AML-193 (cell line): ENCODE measurements at places on chromosomes 2 and 18.
A peak's percentile ranks its signal among the peaks of the same experiment; 100 is the strongest.

DNA sequence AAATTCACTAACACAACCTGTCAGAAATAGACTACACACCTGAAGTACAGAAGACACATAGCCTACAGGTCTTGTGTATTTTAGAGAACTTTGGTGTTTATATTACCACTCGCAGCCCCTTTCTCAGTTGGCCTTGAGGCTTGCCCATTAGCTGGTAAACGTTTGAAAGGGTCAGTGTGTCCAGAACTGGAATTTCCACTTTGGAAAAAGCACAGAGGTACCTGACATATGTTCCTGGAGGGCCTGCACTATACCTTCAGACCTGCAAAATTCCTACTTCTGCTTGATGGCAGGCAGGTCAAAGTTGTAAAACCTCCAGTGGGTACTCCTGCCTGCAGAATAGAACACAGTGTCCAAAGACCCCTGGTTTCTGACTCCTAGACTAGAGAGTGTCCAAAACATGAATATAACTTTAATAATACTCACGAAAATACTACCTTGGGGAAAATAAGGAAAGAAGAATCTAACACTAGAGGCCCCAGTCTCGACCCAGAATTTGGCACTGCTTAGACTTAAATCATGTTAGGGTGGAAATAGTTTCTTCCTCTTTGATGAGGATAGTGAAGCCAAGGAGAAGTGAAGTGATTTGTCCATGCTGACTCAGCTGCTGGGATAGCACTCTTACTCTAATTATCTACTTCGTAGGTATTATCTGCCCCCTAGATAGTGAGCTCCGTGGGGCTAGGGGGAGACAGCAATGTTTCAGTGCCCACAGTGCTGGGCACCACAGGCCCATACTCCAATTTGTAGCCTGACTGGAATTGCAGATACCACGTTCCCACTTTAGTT is 2.8 kb downstream of the KCTD1 start:
- no peak for DNase-seq

- DNase-seq, result no peak
These were observed 50.2 kb upstream of the RAPGEF4 start for GRCh38 chr2:172685467-172685866.

DNA sequence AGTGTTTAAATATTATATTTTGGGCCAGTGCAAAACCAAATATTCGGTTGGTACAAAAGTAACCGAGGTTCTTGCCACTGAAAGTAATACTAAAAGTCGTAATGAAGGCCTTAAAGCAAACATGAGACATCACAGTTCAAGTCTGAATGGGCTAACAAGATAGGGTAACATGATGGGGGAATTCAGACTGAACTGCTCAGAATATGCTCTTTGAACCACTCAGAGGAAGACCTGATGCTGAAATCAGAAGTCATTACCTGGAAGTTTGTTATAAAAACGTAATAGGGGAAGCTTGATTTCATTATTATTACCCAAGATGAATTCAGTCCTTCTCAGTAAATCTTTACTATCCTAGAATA is 26.6 kb downstream of the CDKL4 start:
- DNase-seq, result peak; percentile 5

GRCh38 chr2:151562398-151562797 is 152.7 kb downstream of the RIF1 start:
- no peak for DNase-seq

DNA sequence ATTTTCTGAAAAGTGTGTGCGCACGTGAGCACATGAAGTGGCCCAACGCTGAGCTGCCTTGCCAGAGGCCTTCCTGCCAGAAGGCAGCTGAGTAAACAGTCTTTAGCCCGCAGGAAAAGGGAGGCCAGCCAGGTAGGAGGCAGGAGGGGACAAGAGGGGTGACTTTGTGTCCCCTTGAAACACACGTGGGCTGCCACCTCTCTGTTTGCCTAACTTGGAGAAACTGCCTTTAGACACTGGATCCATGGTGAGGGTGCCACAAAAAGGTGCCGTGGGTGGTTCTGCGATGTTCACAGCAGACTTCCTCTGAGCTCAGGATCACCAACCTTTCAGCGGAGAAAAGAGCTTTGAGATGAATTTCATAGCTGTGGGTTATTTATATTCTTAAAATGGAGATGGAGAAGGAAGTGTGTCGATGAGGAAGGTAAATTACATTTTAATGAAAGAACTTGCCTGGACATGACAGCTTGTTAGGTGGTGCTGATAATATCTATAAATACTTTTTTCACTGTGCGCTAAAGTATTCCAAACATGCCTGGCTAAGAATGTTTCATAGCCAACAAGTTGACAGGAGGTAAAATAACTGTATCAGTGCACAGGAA is 36.6 kb upstream of the ASB1 start:
- no peak for DNase-seq

DNA sequence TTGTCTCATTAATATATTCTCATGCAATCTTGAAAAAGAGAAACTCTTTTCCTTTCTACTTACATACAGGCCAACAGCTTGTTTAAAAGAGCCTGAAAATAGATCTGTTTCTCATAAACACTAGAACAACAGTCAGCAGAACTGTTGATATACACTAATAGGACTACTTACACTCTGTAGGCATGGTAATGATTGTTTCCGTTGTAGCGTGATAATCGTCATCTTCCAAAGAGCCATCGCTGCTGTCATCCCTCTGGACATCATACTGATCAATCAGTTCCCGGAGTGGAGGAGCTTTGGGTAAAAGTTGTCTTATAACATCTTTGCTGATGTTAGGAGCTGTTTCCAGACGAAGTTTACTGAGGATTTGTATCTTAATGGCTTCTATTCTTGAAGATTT is 476 bp downstream of the MSTN start:
- no peak for DNase-seq

- DNase-seq, result no peak
These were observed 72.6 kb downstream of the SUCLG1 start for GRCh38 chr2:84386336-84387040.

GRCh38 chr2:216559625-216560156 is 61.0 kb downstream of the RPL37A start:
- no peak for DNase-seq

GRCh38 chr2:3493615-3494007 is 25.7 kb downstream of the ADI1 start:
- no peak for DNase-seq

- no peak for DNase-seq
These were observed 19.1 kb downstream of the BCL2L11 start for GRCh38 chr2:111139637-111140317.

DNA sequence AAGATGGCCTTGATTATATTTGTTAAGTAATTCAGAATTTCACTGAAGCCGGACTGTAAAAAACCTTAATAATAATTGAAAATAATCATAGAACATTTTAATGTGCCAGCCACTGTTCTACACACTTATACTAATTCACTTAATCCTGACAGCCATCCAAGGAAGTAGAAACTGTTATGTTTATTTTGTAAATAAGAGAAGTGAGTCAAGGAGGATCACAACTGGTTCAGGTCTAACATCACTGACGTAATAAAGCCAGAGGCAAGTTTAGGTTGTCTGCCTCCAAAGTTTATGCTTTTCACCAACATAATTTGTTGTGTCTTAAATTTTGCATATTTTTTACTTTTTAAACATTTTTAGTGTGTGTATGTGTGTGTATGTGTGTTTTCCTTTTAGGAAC is 436.1 kb downstream of the LRRTM4 start:
- no peak for DNase-seq

DNA sequence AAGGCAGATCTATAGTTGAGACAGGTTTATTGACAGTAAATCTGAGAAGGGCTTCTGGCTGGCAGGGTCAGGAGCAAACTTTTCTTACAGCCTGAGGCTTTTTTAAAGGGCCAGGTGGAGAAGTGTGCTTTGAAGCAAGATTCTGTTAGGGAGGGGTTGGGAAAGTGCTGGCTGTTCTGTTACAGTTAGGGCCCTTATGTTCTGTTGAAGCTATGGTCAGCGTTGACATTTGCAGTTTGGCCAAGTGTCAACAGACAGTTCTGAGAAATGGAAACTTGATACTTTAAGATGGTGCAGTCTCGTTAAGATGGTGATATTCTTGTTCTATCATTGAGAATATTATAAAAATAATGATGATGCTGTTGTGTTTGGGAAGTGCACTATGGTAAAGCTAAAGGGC is 154.2 kb downstream of the RDH14 start:
- no peak for DNase-seq

DNA sequence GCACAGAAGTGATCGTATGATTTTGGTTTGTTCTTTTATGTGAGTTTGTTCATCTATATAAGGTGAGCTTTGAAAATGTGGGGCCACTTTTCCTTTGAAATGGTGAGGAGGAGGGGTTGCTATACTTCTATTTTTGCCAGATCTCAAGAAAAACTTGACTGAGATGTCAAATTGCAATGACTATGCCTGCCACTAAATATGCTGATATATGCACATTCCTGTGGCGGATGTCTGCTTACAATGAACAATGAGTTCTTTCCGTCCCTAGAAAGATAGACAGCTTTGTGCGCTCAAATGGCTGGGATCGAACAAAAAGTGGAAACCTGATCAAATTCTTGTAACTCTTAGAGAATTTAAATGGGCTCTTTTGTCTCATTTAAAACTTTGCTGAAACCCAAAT is 28.7 kb downstream of the MYT1L start:
- no peak for DNase-seq

DNA sequence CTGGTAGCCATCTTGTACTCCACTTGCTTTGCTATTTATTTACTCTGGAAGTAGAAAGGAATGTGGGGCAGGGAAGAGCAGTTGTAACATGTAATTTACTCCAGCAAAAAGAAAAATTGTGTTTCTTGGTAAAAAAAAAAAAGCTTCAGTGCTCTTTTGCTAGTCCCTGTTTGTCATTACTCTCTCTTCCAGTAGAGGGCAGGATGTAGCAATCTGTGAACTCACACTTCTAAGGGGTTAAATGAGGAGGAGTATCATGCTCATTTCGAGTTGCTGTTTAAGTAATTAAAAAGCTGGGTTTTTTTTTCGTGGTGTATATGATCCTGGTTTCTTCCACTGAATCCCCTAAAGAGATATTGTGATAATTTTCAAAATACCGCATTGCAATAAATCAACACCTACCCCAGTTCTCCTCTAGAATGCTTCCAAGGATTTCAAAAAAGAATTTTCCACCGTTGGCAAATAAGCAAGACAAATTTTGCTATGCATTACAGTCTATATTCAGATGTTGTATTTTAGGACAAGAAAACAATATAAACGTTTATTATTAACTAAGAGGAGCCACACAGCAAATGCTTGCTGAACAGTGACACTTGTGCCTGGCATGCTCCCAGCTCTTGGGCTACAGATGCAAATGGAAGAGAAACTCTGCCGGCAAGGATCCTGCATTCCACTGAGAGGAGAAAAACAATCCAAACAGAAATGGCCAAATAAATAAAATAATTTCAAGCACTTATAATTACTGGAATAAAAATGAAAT is 261.6 kb downstream of the ASXL3 start:
- DNase-seq, result peak; percentile 43

DNA sequence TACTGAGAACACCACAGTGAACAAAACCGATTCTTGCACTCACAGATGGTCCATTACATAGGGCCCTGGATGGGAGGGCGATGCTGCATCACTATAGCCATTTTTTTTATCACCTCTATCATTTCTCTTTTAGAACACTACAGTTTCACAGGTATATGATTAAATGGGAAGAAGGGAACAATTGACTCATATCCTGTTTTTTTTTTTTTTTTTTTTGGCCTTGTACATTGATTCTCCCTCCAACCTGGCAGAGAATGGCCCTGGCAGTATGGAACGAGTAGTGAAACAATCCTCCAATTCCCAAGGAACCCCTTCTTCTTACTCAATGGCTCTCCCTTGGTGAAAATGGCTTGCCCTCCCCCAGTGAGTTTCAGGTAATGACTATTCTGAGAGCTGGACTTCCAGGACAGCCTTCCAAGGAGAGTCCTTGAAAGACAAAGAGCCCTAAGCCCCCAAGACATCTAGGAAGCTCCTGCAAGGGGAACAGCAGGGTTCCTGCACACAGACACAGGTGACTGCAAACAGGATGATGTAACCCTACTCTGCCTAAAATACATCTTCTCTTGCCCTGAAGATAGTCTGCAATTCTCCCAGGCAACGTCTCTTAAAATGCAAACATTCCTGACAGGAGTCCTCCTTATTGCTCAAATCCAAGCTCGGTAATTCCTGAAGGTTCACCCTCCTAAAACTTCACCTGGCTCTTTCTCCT is 405.4 kb downstream of the SETBP1 start:
- DNase-seq, result no peak

DNA sequence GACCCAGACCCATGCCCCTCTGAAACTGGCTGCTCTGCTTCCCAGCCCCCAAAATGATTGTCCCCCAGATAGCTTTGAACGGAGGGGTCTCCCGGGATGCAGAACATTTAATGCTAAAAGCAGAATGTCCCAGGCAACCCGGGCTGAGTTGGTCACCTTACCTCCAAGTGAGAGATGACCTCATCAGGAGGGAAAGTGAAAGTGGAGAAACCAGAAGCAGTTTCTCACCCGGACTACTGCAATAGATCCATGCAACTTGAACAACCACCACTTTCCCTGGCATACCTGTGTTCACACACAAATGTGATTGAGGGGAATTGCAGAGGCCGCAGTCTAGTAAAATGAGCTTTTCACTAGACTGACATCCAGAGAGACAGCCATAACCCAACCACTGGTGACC is 75.3 kb upstream of the NPAS2 start:
- DNase-seq, result no peak

- DNase-seq, result peak; percentile 18
These were observed 1.4 kb upstream of the SERTAD2 start for GRCh38 chr2:64655018-64655664.

GRCh38 chr2:220243571-220243970 is 616.1 kb downstream of the SLC4A3 start:
- DNase-seq, result no peak

- no peak for DNase-seq
These were observed 218.1 kb downstream of the HNMT start for GRCh38 chr2:138182250-138182936.

DNA sequence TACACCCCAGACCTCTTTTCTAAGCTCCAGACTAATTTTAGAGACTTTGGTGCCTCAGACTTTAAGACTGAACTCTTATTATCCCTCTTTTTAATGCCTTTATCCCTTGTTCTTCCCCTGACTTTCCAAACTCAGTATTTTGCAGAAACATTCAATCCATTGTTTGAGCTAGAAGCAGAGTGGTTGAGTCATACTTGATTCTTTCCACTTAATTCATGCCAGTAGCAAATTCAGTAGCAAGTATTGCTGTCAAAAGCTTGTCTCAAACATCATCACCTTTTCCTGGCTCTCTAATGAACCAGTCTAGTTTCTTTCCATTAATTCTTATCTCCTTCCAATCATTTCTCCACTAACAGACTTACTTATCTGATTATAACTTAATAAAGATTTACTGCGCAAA is 699.7 kb upstream of the ZNF804A start:
- no peak for DNase-seq

- DNase-seq, result no peak
These were observed 65.9 kb downstream of the EDAR start for GRCh38 chr2:108923019-108923700.

GRCh38 chr18:56709463-56709862 is 58.3 kb downstream of the WDR7 start:
- DNase-seq, result peak; percentile 66

GRCh38 chr2:239736358-239737143 is 288.6 kb downstream of the NDUFA10 start:
- no peak for DNase-seq

GRCh38 chr2:44459739-44460138 is 98.0 kb downstream of the CAMKMT start:
- no peak for DNase-seq

- DNase-seq, result no peak
These were observed 1043.3 kb upstream of the PIK3C3 start for GRCh38 chr18:40911582-40912254.

GRCh38 chr2:51079945-51080344 is 48.0 kb upstream of the NRXN1 start:
- DNase-seq, result no peak

GRCh38 chr2:189178726-189179569 is 613 bp downstream of the COL5A2 start:
- DNase-seq, result no peak

- no peak for DNase-seq
These were observed 2.8 kb upstream of the ECEL1 start for GRCh38 chr2:232490221-232491138.
